ENCODE measurements at places on chromosomes 2 and 18. TPM values are rescaled to one million over a fixed set of nuclear protein-coding genes. Genes with fewer than 3 reads are reported as not detected.

Gene HAAO
- total RNA-seq, result 0.28 TPM

Gene RAPH1
- 0.58 TPM for total RNA-seq

GRCh38 chr2:193542762-193543161, 1348.0 kb upstream of the TMEFF2 start:
- no peaks in the 10 kb centered on the region for H3K27me3 ChIP-seq
- H3K27ac ChIP-seq, result peak overlapping the region; percentile 12
- H3K36me3 ChIP-seq, result no peaks in the 10 kb centered on the region
- no peak for DNase-seq

GRCh38 chr2:98634406-98635092, 26.2 kb downstream of the UNC50 start:
- H3K36me3 ChIP-seq, result peaks cover 41% of the 10 kb centered on the region
- H3K4me3 ChIP-seq, result peak overlapping the region; percentile 50
- H3K27ac ChIP-seq, result peak overlapping the region; percentile 84
- peak; percentile 49 for DNase-seq
- H3K27me3 ChIP-seq, result no peaks in the 10 kb centered on the region
